ENCODE measurements at places on chromosomes 2 and 18.
A peak's percentile ranks its signal among the peaks of the same experiment; 100 is the strongest.

- no peak for DNase-seq
These were observed 227.4 kb downstream of the SS18 start for GRCh38 chr18:25862881-25863600.

- DNase-seq = no peak
These were observed 215.5 kb downstream of the ETAA1 start for GRCh38 chr2:67612576-67613042.

- no peak for DNase-seq
These were observed 555.6 kb downstream of the CCDC85A start for GRCh38 chr2:56739413-56739812.

DNA sequence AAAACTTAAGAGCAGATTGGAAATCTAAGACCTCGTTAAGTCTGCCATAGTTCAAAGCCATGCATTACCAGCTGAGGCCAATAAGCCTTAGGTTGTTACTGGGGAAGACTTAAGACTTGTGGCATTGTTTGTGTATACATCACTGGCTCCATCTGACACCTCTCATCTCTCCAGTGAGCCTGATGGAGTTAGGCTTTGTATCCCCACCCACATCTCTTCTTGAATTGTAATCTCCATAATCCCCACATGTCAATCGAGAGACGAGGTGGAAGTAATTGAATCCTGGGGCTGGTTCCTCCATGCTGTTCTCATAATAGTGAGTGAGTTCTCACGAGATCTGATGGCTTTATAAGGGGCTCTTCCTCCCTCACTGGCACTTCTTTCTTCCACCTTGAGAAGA, 404.6 kb downstream of the ARHGAP15 start:
- DNase-seq = no peak

DNA sequence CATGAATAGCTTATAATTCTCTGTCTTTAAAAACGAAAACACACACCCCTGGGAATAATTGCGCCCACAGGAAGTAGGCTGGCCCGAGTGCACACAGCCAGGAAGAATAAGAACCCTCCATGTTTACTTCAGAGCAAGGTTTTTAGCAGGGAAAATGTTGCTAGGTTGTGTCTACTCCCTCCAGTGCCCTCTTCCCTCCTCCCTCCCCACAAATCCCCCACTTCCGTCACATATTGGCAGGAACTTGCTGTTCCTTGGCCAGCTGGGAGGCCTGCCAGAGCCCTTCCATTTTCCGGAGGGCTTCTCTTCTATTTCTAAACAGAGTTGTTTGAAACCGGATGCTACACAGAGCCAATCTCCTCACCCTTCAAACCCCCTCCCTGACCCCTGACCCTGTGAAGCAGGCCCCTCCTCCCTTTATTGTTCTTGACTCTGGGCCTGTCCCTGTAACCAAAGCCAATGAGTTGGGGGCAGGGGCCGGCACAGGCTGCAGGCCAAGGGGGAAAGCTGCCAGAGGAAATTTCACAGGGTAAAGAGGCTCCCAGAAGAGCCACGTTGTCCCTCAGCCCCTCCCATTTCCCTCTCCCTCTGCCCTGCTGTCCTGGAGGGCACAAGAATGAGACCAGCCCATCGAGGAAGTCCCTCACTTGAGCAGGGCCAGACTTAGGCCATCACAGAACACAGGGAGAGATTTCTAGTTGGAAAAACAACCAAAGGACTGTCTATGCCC, 49.8 kb upstream of the LGALSL start:
- no peak for DNase-seq

DNA sequence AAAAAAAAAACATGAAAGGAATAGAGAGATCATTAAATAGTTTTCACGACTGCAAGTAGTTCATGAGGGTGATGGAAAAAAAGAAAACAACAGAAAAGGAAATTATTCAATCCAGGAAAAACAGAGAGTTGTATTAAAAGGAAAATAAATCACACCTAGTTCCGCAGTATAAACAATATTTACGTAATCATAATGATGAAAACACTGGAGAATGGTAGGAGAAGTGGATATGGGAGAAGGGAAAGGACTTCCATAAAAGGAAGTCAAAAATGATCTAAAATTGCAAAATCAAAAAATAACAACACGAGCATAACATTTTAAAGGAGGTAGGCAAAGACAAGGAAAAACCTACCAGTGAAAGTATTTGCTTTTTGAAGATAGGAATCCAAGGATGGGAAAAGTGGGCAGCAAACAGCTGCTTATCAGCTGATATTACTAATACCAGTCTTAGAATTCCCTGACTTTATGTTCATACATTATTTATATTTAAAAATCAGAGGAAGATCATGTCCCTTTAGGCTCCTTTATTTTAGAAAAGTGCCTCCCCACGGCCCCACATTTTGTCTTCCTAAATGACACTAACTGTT, 160.8 kb downstream of the NBAS start:
- DNase-seq = no peak

DNA sequence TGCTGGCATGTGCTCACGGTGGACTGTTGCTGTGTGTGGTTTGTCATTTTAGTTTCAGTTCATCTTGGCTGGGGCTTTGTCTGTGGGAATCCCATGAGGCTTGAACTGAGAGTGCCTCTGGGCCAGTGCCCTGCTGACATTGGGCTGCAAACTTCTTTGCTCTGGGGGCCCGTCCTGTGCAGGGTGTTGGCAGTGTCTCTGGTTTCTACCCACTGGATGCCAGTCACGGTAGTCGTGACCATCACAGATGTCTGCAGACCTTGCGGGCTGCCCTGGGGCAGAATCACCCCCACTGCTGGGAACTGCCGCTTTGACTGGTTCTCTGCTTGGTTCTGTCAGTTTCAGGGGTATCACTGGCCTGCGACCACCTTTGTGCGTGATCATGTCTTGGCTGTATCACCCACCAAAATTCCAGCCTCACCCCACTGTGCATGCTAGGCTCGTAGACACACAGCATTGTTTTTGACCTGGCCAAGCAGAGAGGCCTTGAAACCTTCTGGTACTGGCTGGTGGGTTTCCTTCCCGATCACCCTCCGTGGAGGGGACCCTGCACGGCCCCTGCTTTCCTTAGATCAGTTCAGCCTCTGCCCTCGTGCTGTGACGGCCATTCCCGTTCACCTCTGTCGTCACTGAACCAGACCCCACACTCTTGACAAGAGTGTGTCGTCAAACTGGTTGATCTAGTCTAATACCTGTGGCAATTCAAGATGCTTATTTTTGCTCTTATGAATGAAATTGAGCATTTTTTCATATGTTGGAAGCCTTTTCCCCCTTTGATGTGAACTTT, 57.6 kb downstream of the KCNG2 start:
- no peak for DNase-seq

DNA sequence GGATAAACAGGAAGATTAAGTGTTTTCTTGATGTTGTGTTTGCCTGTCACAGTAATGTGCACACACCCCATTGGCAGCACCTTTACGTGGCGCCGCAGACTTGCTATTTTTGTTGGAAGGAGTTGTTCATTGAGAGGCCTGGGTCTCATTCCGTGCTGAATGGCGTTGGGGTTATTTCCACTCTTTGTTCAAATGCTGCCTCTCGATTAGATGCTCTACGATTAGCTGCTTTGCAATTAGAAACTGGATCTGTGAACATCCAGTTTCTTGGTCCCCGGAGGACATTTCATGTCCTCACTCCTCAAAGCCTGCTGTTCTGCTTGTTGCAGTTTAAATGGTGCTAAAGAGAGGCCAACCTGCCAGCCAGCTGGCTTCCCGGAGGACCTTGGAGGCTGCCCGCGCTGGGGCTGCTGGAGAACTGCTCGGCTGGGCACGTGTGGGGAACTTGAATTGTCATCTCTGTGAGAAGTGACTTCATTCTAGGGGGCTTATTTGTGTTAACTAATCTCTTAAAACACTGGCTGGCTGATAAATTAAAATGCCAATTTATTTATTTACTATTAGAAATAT, 117.4 kb upstream of the NABP1 start:
- no peak for DNase-seq

DNA sequence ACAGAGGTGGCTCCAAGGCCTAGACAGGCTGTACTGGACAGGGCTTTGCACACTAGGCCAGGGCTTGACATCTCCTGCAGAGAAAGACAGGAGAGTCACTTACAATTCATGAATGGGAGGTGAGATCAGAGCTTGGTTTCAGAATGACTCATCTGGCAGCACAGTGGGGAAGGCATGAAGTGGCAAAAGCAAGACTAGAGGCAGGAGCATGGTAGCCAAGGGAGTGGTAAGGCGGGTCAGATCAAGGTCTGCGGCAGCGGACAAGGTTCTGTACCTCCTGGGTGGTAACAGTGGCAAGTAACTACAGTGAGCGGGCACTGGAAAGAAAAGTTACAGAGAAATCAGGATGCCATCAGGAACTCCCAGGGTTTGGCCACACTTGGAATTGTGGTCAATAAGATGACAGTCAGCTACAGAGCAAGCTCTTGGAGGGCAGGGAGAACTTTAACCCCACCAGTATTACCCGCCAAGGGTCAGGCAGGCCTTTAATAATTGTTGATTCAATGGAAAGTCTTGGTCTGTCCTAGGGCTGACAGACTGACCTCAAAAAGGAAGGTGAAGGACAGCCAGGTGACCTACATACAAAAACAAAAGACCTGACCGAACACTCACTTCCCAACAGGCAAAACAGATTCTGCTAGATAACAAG, 5.7 kb downstream of the MCFD2 start:
- DNase-seq = peak; percentile 57

- DNase-seq = no peak
These were observed 142.7 kb downstream of the ADCYAP1 start for GRCh38 chr18:1047406-1047805.

DNA sequence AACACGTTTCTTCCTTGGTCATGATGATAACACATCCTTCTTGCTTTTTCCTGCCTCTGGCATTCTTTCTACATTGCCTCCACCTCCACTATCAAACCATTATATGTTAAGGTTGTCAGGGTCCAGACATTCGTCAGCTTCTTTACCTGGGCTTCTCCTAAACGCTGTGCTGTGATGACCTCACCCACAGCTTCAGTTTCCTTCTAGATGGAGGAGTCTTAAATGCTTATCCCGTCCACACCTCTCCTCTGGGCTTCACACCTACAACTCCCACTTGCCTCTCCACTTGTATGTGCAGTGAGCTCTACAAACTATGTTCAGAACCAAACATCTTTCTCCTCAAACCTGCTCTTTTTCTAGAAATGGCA, 666 bp upstream of the STAT1 start:
- no peak for DNase-seq

GRCh38 chr2:200158647-200159356, 147.7 kb upstream of the SPATS2L start:
- DNase-seq = no peak

DNA sequence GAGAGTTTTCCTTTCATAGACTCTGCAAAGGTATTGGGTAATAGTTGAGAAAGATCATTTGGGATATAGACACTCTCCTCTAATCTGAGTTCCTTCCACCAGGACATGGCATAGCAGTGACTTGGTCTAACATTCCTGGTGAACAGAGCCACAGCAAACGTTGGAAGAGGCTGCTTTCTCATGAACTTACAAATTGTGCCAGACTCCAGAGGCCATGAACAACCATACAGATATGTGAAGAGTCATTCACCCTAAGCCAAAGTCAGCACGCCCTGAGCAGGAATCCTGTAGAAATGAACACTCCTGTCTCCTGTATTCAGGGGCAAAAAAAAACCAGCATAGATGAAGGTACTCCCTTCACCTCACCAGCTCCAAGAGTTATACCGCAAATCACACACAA, 152.8 kb downstream of the TMEM18 start:
- DNase-seq = no peak

DNA sequence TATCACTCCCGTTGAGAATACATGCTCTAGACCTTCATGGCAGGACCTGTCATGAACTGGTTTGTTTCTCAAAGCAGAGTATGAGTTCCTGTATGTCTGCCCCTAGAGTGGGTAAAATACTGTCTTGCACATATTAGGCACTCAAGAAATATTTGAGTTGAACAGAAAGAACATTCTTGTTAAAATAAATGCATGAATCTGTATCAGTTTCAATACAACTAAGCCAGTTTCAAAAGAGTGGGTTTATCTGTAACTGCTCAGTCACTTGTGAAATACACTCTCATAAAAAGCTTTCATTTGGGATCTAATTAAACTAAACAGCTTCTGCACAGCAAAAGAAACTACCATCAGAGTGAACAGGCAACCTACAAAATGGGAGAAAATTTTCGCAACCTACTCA, 69.2 kb downstream of the RFTN2 start:
- no peak for DNase-seq

GRCh38 chr18:57832730-57833129, 29.6 kb upstream of the ATP8B1 start:
- no peak for DNase-seq

DNA sequence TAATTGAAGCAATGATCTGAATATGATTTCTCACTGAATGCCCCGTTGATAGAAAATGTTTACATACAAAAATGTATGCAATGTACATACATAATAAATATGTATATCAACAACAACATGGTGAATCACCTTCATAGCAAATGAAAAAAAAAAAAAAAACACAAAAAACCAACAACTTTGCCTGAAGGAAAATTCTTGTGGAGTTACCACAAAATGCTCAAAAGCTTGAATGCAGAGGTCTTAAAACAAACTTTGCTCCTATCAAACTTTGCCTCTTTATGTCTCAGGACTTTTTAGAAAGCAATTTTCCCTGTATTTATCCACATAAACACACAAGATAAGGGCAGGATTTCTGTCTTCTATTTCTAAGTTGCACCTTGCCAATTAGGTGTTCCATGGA, 92.9 kb upstream of the SIX2 start:
- DNase-seq = no peak

DNA sequence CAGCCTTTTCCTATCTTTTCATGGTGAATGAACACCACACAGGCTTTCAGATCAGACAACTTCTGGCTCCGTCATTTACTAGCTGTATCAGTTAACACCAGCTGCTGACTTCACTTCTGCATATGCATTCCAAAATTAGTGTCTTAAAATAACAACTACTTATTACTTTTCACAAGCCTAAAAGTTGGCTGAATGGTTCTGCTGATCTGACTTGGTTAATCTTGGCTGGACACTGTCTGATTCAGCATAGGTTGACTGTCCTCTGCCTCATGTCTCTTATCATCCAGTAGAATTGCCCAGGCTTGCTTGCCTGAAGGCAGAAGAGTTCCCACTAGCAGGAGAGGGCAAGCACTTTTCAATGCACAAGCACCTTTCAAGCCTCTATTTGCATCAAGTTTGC, 72.7 kb downstream of the MARCHF4 start:
- no peak for DNase-seq

Measured in stimulated activated CD4-positive, alpha-beta T cell treated with anti-CD3 and anti-CD28 coated beads, Interleukin-15, amount 100 ng/mL, for 24 hours (primary cell).